Cardiac muscle cell (in vitro differentiated cells and primary cell): ENCODE measurements at places on chromosomes 4 and X.
A peak's percentile ranks its signal among the peaks of the same experiment; 100 is the strongest.

- DNase-seq, result no peak
Observed at GRCh38 chr4:8637456-8637984, 45.0 kb downstream of the CPZ start.

DNA sequence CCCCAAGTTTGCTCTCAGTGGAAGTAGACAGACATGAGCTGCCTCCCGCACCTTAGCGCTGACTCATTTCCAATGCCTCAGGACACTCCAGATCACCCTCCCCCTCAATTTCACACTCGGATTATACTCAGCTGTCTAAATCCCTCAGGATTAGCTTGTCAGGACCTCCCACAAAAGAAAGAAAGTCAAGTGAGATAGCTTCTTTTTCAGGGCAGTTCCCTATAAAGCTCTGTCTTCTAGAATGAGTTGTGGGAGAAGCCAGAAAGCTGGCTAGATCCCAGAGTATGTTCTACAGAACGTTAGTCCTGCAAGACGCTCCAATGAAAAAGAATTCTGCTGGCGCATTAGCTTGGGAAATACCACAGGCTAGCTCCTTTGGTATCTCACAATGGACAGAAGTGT, 51.2 kb upstream of the MTNR1A start:
- DNase-seq, result no peak

DNA sequence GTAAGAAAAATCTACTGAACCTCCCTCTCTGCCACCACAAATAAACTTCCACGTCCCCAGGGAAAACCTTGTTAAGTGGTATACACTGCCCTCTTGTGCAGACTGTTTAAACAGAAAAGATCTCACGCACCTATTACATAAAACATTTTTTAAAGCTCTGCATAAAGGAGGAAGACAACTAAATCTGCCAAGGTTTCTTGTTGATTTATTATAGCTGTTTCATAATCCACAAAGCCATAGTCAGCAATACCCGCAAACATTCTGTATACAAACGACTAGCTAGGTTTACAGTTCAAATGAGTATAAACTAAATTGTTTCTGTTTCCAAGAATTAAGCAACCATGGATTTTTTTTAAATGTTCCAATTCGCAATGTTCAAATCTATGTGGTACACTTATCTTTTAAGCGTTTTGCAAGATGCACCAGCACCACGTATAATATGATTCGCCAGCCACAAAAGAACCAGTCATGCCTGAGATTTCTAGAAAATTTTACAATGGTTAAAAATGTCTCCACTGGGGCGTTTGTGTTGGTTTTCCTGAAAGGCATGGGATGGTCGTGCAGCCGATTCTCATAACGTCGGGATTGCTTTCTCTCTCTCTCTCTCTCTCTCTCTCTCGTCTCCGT, 164.6 kb downstream of the PRKX start:
- peak; percentile 86 for DNase-seq

DNA sequence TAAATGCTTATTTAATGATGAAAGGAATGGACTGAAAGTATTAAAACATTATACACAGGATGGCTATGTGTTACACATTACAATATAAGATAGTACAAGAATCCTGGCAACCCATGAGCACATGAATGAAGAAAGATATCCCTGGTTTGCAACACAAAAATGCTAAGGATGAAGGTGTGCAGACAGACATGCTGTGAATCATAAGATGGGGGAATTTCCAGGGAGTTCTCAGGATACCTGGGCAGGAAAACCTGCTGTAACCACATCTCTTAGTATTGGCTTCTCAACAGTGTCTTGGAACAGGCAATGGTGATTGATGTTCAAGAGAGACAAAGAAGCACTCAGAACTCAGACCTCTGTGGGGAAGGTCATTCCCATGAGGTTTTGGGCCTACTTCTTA, 23.9 kb upstream of the ANOS1 start:
- DNase-seq, result no peak

- peak; percentile 65 for DNase-seq
Observed at GRCh38 chr4:101345596-101346350, 1.6 kb downstream of the PPP3CA start.
